ENCODE measurements at places on chromosomes 11 and 22.

DNA sequence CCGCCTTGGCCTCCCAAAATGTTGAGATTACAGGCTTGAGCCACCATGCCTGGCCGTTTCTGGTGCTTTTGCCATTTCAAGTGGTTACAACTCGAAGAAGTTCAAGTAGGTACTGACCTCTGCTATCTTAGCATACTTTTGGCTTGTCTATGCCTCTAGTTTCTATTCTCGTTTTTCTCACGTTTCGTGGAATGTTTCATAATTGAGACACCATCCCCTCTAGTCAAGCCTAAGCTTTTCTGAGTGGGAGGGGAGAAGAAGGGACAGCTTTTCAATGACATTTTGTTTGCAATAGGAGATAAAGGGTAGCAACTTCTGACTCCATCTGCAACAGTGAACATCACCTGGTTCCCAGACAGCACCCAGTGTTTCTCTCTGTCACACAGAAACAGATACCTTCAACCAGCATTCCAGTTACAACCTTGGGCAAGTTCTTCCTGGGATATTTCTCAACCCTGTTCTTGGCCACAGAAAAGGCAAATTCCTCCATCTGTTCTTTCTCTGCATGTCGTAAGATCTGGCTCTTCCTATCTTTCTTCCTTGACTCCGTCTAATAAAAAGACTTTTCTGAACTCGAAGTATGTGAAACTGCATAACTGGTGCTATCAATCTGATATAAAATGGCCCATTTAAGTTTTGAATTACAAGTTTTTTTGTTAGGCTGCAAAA lies 25.5 kb downstream of the DDI1 start:
- H3K27ac ChIP-seq, result no peak overlapping the region
- H3K4me1 ChIP-seq, result no peaks in the 10 kb centered on the region
- no peaks in the 10 kb centered on the region for H3K36me3 ChIP-seq
- H3K27me3 ChIP-seq, result no peaks in the 10 kb centered on the region

DNA sequence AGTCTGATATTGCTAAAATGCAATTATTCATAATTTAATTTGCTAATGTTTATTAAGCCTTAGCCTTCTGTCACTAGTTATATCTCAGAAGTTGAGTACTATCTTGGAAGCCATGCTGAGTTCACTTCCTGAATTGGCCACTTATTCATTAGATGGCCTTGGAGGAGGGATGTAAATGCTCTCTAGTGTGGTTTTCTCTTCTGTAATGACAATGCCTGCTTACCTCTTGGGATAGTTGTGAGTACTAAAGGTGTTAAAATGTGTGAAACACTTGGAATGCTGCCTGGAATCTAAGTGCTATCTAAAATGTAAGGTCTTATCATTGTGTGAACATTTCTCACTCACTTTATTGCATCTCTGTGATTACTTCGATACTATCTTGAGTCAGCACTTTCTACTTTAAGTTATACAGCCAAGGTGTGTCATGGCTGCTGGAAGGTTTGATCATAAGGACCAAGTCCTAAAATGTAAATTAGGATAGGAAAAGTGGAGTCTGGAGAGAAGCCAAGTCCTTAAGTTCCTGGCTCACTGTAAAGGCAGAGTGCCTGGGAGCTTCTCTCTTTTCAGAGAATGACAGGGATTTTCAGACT lies 12.4 kb downstream of the GLYATL2 start:
- no peak for DNase-seq
- no peak overlapping the region for H3K27ac ChIP-seq
- H3K4me1 ChIP-seq, result no peaks in the 10 kb centered on the region
- H3K36me3 ChIP-seq, result no peaks in the 10 kb centered on the region

DNA sequence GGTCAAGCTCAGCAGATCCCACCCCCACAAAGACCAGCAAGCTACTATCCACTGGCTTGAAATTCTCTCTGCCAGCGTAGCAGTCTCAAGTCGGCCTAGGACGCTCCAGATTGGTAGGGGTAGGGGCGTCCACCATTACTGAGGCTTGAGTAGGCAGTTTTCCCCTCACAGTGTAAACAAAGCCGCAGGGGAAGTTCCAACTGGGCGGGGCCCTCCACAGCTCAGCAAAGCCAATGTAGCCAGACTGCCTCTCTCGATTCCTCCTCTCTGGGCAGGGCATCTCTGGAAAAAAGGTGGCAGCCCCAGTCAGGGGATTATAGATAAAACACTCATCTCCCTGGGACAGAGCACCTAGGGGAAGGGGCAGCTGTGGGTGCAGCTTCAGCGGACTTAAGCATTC lies 1064.9 kb upstream of the TENM4 start:
- H3K4me1 ChIP-seq, result peaks cover 9% of the 10 kb centered on the region
- H3K27me3 ChIP-seq, result no peaks in the 10 kb centered on the region
- H3K27ac ChIP-seq, result no peak overlapping the region

GRCh38 chr11:46508360-46508759 lies 85.5 kb downstream of the AMBRA1 start:
- H3K27me3 ChIP-seq, result no peaks in the 10 kb centered on the region
- peaks cover 27% of the 10 kb centered on the region for H3K36me3 ChIP-seq
- no peaks in the 10 kb centered on the region for H3K4me1 ChIP-seq
- H3K27ac ChIP-seq, result no peak overlapping the region
- DNase-seq, result no peak

- no peak overlapping the region for H3K4me3 ChIP-seq
- no peak overlapping the region for H3K27ac ChIP-seq
- no peaks in the 10 kb centered on the region for H3K4me1 ChIP-seq
- H3K36me3 ChIP-seq, result peaks cover 96% of the 10 kb centered on the region
- no peak for DNase-seq
Measured at GRCh38 chr11:68796801-68797200, 44.9 kb downstream of the CPT1A start.

- no peaks in the 10 kb centered on the region for H3K36me3 ChIP-seq
- H3K4me3 ChIP-seq, result peak overlapping the region; percentile 90
- peak; percentile 80 for DNase-seq
- H3K4me1 ChIP-seq, result peaks cover 18% of the 10 kb centered on the region
- H3K27me3 ChIP-seq, result no peaks in the 10 kb centered on the region
Measured at GRCh38 chr11:110093407-110094297, 460 bp downstream of the ZC3H12C start.

DNA sequence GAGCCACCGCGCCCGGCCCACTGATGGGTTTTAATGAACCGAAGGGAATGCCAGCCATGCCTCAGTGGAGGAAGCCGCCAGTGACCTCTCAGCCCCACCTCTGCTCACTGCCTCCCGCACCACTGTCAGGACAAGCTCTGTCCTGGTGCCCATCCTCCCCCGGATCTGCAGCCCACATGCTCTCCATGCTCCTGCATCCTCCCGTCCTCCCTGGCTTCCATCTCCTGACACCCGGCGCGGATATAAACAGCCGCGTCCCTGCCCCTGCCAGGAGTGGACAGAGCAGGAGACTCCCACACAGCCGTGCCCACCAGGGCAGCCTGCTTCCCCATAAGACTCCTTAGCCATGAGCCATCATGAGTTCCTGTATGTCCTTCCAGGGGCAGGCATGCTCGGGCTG lies 26.9 kb downstream of the MACROD1 start:
- no peaks in the 10 kb centered on the region for H3K4me1 ChIP-seq
- no peak overlapping the region for H3K27ac ChIP-seq
- H3K27me3 ChIP-seq, result no peaks in the 10 kb centered on the region
- no peak overlapping the region for H3K4me3 ChIP-seq

DNA sequence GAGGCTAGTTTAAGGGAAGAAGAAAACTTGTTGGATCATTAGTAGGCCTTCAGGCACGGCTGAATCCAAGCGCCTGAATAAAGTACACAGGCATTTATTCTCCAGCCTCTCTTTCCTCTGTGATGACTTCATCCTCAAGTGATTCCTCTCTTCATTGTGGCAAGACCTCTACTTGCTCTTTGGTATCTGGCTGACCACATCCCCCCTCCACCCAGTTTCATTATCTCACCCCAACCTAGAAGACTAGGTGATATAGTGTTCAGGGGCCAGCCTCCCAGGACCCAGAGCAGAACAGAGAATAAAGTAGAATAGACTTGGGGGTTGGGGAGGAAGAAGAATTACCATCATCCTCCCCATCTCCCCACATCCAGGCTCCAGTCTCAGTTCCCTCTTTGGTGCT lies 189.3 kb downstream of the MIAT start:
- no peak overlapping the region for H3K4me3 ChIP-seq
- peaks cover 13% of the 10 kb centered on the region for H3K4me1 ChIP-seq
- DNase-seq, result no peak
- H3K27me3 ChIP-seq, result no peaks in the 10 kb centered on the region
- H3K36me3 ChIP-seq, result no peaks in the 10 kb centered on the region

DNA sequence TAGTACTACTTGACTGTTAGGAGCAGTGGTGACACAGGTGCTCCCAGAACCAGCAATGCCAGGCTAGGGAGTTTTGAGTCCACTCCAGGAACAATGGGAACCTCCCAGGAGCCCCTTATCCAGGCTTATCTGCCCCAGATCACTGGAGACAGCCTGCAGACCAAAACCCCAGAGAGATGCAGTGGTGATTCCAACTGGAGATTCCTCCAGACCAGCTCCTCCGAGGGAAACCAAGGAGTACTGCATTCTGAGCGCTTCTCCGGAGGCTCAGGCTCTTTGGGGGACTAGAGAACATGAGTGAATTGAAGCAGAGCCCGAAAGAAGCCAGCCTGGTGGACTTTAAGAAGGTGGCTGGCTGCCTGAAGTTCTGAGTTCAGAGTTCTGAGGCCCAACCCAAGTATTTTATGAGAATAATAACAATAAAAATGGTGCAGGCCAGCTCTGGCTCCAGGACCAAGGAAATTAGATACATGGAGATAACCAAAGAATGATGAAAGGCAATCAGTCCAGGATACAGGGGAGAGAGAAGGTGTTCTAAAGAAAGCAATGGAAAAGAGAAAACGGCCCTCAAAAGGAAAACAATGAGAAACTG lies 1.3 kb upstream of the TMEM25 start:
- H3K4me3 ChIP-seq, result peak overlapping the region; percentile 92
- peaks cover 6% of the 10 kb centered on the region for H3K36me3 ChIP-seq
- H3K27ac ChIP-seq, result no peak overlapping the region
- peaks cover 21% of the 10 kb centered on the region for H3K4me1 ChIP-seq
- no peak for DNase-seq

DNA sequence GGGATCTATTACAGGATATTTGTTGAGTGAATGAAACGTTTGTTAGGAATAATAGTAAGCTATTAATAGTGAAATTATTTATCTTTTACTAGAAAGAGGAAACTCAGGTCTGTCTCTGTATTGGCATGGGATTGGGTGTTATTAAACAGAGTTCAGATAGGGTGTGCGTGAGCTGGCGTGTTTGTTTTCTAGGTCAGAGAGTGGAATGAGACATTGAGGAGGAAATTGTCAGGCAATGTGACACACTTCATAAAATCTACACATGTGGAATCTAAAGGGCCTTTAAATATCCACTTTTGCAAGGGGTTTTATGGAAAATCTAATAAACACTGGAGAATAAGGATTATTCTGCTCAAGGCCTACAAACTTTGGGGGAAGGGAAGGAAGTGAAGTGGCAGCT lies 552.9 kb downstream of the NTM start:
- no peak for DNase-seq
- no peaks in the 10 kb centered on the region for H3K27me3 ChIP-seq
- no peak overlapping the region for H3K4me3 ChIP-seq
- no peak overlapping the region for H3K27ac ChIP-seq

DNA sequence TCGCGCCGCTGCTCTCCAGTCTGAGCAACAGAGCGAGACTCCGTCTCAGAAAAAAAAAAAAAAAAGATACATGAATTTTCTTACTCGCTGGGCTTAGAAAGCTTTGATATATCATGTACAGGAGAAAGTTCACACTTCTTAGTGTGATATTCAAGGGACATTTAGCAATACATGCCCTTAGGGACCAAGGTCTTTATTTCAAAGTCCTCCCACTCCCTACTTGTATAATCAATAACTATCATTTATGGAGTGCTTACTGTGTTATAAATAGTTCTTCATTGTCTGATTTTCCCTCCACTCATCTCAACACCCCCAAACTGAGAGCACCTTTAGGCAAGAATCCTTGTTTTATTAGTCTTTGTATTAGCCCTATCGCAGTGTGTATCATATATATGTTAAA lies 103.3 kb downstream of the UVRAG start:
- DNase-seq, result no peak
- H3K27ac ChIP-seq, result no peak overlapping the region
- H3K36me3 ChIP-seq, result no peaks in the 10 kb centered on the region

DNA sequence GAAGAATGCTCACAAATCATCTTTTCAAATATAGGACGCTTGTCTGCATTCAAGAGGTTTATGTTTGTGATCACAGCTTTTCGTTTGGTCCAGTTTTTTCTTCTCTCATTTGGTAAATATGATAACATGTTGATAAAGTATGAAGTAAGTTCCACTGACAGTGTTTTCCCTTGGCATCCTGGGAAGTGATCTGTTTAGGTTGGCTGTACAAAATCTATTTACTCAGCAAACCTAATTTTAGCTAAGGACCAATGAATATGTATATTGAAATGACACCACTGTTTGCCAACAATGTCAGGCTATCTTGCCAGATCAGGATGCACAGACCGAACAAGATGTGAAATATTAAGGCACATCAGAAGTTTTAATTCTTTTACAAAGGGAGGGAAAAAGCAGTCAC lies 1230.8 kb downstream of the LRRC4C start:
- H3K4me1 ChIP-seq, result no peaks in the 10 kb centered on the region
- no peak overlapping the region for H3K27ac ChIP-seq
- no peaks in the 10 kb centered on the region for H3K27me3 ChIP-seq
- no peak for DNase-seq

DNA sequence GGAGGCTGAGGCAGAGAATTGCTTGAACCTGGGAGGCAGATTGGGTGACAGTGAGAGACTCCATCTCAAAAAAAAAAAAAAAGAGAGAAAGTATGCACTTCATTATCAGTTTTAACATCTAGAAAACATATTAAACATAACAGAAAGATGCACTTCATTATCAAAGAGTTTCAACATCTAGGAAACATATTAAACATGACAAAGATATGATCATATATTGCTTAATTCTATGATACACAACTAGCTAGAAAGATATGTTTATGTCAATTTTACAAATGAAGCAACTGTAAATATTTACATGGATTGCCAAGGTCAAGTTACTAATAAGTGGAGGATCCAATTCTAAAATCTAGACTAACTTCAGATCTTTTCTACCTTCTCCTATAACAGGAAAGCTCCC lies 50.4 kb upstream of the CTSC start:
- no peaks in the 10 kb centered on the region for H3K36me3 ChIP-seq
- no peak overlapping the region for H3K4me3 ChIP-seq
- H3K27me3 ChIP-seq, result no peaks in the 10 kb centered on the region
- no peak overlapping the region for H3K27ac ChIP-seq
- no peaks in the 10 kb centered on the region for H3K4me1 ChIP-seq
- DNase-seq, result no peak
